Neural progenitor cell (in vitro differentiated cells): ENCODE measurements at places on chromosomes 7 and 10.

- DNase-seq = peak; percentile 51
These were observed 48.6 kb upstream of the TES start for GRCh38 chr7:116161728-116162127.

GRCh38 chr10:13961097-13961496, 369.6 kb downstream of the FRMD4A start:
- no peak for DNase-seq

DNA sequence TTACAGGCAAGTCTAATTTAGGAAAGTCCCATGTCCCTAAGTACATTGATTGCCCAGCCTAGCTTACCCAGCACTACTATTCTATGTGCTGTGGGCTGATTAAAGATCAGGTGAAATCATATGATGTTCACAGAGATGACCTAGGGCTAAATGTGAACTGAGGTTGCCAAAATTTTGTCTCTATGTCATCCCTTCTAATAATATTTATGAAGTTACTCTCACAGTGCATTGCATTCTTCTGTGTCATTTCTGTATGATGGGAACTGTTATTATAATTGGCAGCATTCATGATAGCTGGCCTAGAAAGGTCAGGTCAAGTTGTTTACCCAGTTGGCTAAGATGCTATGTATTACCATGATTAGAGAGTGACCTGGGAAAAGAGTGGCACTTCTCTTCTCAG, 2.8 kb upstream of the PDK4 start:
- DNase-seq = no peak

- DNase-seq = no peak
These were observed 60.7 kb downstream of the TMEM209 start for GRCh38 chr7:130144312-130145171.

DNA sequence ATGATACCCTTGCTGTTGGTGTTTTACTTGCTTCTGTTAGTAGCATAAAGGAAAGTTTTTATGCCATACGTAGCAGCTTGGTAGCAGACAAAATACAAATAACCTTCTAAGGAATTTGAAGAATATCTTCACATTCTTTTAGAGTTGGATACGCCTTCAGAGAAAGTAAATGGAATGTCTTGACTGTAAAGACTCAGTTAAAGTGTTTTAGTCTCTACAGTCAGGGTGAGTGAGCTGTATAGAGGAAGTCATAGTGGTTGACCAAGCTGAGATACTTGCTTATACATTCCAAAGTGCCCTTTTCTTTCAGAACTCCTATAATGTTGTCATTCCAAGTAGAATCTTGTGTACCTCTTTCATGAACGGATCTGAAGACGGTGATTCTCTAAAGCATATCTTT, 37.7 kb downstream of the RABGEF1 start:
- DNase-seq = no peak

DNA sequence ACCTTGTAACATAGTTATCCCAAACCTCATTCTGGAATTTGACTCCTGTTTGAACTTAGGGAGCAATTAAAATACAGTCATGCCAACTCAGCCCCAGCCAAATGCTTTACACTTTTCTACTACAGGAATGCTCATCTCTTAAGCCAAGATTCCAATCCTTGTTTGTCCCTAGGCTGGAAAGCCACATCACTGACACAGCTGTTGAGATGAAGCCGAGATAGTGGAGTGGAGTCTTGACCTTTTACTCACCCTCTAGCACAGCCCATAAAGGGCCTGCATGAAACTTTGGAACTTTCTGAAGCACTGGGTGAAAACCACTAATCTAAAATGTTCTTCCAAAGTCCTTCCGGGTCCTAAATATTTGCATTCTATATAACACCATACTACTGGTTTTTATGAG, 247.3 kb downstream of the ETV1 start:
- DNase-seq = no peak

GRCh38 chr7:43443381-43443780, 139.5 kb upstream of the STK17A start:
- no peak for DNase-seq

DNA sequence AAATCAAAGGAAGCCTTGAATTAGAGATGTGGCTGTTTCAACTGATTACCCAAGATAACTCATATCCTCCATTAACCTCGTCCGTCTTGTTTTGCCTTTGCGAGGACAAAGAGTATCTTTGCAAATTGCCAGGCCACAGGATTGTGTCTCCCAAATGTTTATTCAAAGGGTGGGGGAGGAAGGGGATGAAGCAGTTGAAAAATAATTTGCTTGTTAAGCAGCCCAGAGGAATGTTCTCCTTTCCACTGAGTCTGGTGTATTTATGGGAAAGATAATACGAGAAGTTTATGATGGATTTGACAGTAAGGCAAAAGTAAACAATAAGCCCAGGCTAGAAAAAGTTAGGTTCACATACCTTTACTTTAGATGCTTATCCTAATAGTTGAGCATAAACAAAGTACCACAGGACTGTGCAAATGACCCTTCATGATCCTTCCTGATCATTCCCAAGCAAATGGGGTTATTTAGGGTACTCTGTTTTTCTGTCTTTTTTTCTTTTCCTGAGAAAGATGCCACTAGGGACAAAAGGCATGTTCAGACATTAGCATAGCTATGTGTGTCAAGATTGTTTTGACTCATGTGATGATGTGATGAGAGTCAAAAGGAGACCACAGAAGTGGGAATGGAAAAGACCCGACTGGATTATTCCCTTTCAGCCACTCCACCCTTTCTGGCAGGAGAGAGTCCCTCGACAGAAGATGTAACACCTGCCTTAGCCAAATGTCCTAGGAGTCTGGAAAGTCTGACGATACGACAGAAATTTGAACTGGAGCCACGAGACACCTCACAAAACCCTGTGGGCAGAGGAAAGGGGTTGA, 243.0 kb upstream of the GLI3 start:
- no peak for DNase-seq

DNA sequence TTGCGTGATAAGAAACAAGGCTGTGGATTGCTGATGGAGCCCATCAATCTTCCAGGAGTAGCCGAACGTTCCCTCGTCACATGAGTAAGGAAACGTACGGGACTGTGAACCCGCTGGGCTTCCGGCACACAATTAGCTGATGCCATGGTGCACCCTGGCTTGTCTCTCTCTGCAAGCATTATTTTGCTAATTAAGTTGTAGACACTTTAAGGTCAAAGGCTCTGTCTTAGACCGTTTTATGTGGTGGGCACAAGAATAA, 50.9 kb downstream of the ADARB2 start:
- no peak for DNase-seq

- no peak for DNase-seq
These were observed 220.5 kb downstream of the CHCHD3 start for GRCh38 chr7:132861424-132861823.

- peak; percentile 72 for DNase-seq
These were observed at the start of gene MYOF for GRCh38 chr10:93482145-93482834. Gene MYOF (minus strand): TSS chr10:93482334. CDS start chr10:93482194, 140 bp downstream.
